ENCODE measurements at places on chromosomes 4 and X. TPM values are rescaled to one million over a fixed set of nuclear protein-coding genes. Genes with fewer than 3 reads are reported as not detected.

GRCh38 chr4:85459736-85460135, 15.2 kb upstream of the ARHGAP24 start:
- DNase-seq: no peak

DNA sequence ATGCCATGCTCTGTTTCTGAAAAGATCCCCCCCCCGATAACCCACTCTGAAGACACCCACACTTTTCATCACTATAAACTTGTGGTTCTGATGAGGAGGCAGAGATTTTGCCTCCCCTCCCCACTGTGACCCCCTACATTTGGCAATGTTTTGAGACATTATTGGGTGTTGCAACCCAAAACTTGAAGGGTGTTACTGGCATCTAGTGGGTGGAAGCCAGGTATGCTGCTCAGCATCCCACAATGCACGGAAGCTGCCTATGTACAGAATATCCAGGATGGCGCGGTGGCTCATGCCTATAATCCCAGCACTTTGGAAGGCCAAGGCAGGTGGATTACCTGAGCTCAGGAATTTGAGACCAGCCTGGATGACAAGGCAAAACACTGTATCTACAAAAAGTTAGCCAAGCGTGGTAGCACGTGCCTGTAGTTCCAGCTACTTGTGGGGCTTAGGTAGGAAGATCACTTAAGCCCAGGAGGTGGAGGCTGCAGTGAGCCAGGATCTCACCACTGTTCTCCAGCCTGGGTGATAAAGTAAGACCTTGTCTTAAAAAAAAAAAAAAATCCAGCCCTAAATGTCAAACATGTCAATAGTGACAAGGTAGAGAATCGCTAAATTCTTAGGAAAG, 87.3 kb downstream of the SCD5 start:
- DNase-seq: no peak

DNA sequence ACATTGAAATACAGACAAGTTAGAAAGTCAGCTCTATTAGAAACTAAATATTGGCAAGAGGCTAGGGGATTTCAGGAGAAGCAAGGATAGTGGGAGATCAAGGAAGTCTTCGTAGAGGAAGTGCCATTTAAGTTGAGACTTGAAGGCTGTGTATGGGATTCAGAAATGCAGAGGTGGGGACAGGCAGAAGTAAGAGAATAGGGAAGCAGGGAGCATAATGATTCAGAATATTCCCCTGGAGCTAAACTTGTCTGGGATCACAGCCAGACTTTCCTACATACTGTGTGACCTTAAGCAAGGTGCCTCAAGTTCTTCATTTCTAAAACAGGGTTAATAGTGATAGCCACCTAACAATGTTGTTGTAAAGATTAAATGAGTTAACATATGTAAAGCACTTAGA, 108.8 kb downstream of the DDIT4L start:
- DNase-seq: no peak

- no peak for DNase-seq
Observed at GRCh38 chr4:139163806-139164206, 13.2 kb downstream of the ELF2 start.

- DNase-seq: no peak
Observed at GRCh38 chr4:155367608-155368007, 9.2 kb downstream of the MAP9 start.

DNA sequence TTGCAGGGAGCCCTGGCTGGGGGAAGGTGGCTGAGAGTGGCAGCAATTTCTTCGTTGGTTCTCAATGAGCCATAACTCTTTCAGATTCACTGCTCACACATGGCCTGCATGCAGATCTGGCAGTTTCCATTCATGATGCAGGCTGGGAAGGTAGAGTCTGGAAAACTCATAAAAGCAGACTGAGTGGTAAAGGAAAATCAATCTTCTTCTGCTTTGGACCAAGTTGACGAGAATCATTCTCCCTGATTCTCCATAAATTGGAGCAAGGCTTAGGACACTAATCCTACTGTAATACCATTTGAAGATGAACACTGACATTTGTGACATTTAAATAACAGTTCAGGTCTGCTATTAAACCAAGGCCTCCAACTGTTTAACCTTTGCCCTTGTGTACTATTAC, 35.3 kb upstream of the HAND2 start:
- no peak for DNase-seq

Gene UXT
- polyA plus RNA-seq: 164 TPM

DNA sequence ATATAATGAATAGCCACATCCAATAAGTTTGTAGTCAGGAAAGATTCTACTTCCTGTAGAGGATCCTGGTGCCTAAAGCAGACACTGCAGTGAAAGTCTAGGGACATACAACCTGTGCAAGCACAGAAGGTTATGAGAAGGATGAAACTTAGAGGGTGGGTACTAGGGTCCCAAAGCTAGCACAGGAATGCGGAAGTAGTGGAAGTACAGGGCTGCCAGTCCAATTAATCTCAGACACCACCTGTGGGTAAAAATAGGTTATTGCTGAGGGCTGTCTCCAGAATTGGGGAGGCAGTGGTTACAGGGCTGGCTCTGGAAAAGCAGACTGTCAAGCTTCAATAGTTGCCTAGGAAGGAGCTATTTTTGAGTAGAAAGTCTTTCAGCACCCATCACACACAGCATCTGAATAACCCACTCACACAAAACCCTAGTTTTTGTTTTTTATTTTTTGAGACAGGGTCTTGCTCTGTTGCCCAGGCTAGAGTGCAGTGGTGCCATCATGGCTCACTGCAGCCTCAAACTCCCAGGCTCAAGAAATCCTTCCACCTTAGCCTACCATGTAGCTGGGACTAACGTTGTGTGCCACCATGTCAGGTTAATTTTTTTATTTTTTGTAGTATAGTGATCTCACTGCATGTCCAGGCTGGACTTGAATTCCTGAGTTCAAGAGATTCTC, 50.8 kb upstream of the ELF2 start:
- DNase-seq: no peak

DNA sequence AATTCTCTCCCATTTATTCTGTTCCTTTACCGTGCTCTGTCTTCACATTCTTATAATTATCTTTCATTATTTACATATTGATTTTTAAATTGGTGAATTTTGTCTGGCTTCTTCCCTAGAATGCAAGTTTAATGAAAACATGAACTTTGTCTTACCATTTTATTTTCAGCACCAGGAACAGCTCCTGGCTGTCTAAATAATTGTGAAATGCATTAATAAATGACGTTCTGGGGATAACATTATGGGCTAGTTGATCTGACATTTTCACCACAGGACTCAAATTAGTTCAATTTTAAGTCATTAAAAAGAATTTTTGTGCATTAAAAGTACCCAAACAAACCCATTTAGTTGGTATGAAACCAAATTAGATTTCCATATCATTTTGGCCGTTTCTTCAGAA, 97.5 kb downstream of the KCTD8 start:
- no peak for DNase-seq

GRCh38 chr4:18105030-18106011, 83.8 kb upstream of the LCORL start:
- peak; percentile 57 for DNase-seq

GRCh38 chr4:121459026-121459425, 78.2 kb upstream of the QRFPR start:
- DNase-seq: no peak

DNA sequence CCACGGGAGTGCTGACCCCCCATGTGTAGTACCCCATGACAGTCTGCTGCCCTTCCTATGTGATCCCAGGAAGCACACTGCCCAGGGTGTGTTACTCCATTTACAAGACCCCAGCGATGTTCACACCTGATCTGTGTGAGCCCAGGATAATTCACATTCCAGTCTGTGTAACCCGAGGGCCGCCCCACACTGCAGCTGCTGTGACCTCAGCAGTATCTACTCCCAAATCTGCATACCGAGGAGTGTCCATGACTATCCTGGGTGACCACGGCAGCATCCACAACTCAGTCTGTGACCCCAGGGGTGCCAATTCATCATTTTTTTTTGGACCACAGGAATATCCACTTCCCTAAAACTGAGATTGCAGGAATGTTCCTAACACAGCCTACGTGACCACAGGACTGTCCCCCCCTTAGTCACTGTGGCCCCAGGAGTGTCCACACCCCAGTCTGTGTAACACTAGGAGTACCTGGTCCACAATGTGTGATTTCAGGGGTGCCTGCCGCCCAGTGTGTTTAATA, 7.8 kb upstream of the GLOD5 start:
- DNase-seq: no peak

Gene SULT1B1
- polyA plus RNA-seq: 45.0 TPM

GRCh38 chr4:7818399-7818911, 121.2 kb downstream of the AFAP1 start:
- DNase-seq: no peak

DNA sequence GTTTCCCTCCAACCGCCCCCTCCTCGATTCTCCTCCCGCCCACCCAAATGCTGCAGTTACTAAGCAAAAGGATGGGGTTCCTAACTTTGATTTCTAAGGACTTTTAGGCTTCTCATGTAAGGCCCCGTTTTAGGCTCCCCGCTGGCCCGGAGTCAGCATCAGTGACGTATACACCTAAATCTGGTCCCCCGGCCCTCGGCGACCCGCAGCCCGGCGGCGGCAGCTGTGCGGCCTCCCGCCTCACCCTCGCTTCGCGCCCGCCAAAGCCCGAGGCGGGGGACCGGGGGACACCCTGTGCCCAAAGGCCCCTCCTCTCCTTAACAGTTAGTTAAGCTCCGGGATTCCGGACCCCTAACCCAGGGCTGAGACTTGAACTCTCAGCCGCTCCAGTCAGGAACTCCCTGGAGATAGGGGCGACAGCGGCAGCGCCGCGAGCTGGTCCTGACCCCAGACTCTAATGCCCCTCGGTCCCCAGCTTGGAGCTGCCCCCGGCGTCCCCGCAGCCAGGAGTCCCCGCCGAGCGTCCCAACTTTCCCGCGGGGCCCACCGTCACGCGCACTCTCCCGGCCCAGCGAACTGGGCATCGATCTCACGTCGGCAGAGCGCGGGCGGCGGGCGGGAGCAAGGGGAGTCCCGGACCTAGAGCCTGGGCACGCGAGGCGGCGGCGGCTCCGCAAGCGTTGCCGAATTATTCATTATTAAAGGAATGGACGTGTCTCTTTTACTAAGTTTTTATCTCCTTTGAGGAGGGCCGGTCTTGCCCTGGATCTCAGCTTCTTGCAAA, 1.5 kb upstream of the NR3C2 start:
- peak; percentile 45 for DNase-seq

Gene CXCL1
- polyA plus RNA-seq: 36.0 TPM

Gene RGN
- 0.58 TPM for polyA plus RNA-seq

DNA sequence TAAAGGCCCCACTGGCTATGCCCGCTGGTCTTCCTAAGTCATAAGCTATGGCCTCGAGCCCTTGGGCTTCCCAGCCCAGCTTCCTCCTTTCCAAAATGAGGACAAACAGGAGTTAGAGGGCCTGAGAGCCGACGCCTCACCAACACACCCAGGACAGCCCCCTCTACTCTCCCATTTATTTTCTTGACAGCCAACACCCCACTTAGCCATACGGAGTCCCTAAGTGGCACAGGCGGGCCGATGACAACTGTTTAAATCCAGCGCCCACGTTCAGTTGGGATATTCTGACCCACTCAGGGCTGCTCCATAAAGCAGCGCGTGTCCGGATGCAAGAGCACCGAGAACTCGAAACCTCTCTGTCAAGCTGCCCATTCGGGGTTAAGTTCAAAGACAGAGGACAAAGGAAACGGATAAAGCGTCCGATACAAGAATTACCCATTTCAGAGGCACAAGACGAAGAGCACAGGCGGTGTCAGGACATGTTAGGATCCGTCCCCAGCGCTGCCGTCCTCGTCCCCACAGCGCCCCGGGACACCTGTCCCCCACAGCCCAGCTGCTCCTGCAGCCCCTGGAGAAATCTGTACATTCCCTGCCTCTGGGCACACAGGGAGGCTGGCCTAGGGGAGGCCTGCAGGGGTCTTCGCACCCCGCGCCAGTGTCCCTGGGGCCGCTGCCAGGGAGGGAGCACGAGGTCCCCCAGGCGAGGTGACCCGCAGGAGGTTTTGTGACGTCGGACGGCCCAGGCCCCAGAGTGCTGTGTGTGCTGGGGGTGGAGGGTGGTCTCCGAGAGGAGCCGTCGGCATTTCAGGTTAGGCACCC, 1.2 kb downstream of the PRKX start:
- peak; percentile 35 for DNase-seq

Gene NLGN4X
- polyA plus RNA-seq: 0.03 TPM

Gene TASL
- not detected for polyA plus RNA-seq

DNA sequence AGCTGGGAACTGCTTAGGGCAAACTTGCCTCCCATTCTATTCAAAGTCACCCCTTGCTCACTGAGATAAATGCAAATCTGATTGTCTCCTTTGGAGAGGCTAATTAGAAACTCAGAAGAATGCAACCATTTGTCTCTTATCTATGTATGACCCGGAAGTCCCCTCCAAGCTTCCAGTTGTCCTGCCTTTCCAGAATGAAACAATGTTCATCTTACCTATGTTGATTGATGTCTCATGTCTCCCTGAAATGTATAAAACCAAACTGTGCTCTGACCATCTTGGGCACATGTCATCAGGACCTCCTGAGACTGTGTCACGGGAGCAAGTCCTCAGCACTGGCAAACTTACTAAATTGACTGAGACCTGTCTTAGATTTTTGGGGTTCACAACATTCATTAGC, 37.1 kb upstream of the TMPRSS11E start:
- no peak for DNase-seq

- DNase-seq: no peak
Observed at GRCh38 chr4:189436207-189436606, 504.5 kb upstream of the FRG1 start.

GRCh38 chrX:13414006-13414647, 94.3 kb upstream of the ATXN3L start:
- DNase-seq: no peak

GRCh38 chrX:38233891-38234667, 13.4 kb upstream of the SRPX start:
- peak; percentile 5 for DNase-seq

Gene DCHS2
- polyA plus RNA-seq: not detected

Gene AKAP4
- not detected for polyA plus RNA-seq

- no peak for DNase-seq
Observed at GRCh38 chrX:125765347-125765746, 400.7 kb downstream of the DCAF12L2 start.

GRCh38 chr4:183146478-183146877, 47.4 kb downstream of the WWC2 start:
- DNase-seq: no peak

- no peak for DNase-seq
Observed at GRCh38 chr4:74441744-74442143, 3.2 kb upstream of the AREG start.

GRCh38 chr4:155681886-155682285, 15.2 kb downstream of the GUCY1A1 start:
- peak; percentile 19 for DNase-seq

Gene TRPC5OS
- not detected for polyA plus RNA-seq

Gene SORBS2
- polyA plus RNA-seq: 105 TPM

DNA sequence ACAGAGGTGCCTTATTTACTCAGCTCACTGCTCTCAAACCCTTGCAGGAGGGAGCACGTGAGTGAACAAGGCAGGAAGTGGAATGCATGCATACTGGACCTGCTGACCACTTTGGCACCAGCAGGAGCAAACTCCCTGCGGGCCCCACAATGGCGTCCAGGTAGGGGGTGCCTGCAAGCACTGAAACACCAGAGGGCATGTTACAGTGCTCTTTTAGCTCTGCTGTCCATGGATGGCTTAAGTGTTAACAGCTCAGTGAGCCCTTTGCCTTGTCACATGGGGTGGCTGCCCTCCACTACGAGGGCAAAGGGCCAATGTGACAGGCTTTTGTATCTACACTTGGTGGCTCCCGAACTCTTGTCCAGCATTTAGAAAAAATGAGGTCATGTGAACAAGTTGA, 199.5 kb upstream of the UGT8 start:
- DNase-seq: no peak

Gene RAB41
- not detected for polyA plus RNA-seq

All from endothelial cell of umbilical vein (primary cell).